ENCODE measurements at places on chromosomes 6 and 20.

DNA sequence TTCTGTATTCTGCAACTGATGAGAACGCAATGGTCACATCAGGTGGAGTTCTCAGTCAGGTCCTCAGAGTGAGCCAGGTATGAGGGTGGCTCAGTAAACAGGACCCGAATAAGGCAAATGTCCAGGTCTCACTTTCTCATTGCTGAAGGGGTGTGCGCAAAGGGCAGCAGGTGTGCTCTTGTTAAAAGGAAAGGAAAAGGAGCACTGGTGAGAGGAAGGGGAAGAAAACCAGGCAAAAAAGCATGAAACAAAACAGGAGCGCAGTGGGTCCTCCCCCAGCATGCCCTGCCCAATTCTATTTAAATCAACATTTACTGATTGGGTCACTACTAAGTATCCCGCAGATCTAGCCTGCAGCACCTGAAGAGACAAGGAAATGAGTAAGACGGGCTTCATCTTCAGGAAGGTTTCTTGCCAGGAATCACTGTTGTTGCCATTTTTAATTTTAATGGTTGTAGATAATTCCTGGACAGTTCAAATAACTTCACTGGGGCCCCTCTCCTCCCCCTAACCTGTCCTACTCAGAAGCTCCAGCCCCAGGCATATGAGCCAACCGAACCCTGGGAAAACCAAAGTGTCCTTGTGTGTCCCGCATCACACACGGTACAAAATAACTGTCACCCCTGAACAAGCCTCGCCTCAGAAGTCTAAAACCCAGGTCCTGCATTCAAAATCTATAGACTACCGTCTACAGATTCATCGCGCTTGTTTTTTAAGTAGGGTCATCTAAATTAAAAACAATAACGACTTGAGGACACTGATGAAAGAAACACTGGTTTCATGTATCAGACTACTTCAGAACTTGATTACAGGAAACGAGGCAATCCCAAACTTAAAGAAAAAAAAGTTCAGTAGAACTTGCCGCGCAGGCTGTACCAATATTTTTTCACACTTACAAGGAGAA, 980 bp downstream of the MBOAT1 start:
- no peak for DNase-seq

- no peak for DNase-seq
These were observed 297.5 kb upstream of the FERMT1 start for GRCh38 chr20:6420336-6420735.

- no peak for DNase-seq
These were observed 240.0 kb downstream of the HDGFL1 start for GRCh38 chr6:22809370-22809769.

- DNase-seq, result no peak
These were observed 99.5 kb downstream of the IPCEF1 start for GRCh38 chr6:154257067-154257466.

- peak; percentile 35 for DNase-seq
These were observed 72.0 kb downstream of the BLOC1S5 start for GRCh38 chr6:7992002-7992815.

- DNase-seq, result no peak
These were observed 60.1 kb downstream of the PHACTR3 start for GRCh38 chr20:59664421-59664941.

- no peak for DNase-seq
These were observed 899.4 kb upstream of the FLRT3 start for GRCh38 chr20:15236812-15237211.

DNA sequence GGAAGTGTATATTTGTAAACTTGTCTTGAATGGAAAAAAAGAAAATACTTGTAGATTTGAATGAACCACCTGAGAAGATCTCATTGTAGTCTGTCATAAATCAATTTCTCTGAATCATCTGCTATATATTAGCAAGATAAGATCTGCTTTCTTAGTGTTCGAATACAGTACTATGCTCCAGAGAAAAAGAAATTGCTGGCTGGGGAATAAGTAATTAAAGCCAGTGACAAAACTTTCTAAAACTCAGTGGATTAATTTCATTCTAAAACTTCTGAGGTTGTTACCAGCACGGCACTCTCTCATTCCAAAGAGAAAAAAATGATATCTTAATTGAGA, 22.4 kb upstream of the MROH8 start:
- no peak for DNase-seq

DNA sequence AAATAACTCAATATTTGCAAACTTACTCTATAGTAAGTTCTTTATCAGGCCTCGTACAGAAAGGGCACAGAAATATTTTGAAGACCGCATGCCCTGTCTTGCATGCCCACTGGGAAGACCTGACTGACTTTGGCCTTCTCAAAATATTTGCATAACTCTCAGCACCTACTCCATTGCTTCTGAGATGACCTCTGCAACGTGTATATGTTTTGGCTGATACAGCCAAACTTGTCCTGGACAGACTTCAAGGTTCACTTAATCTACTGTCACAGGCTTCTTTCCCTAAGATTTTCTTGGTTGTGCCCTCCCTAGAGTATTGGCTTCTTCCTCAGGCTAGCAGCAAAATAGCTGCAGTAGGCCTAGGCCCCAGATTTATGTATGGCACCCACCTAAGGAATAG, 21.5 kb upstream of the SERINC3 start:
- DNase-seq, result no peak

- DNase-seq, result no peak
These were observed 22.2 kb upstream of the ZBTB2 start for GRCh38 chr6:151413372-151414145.

- DNase-seq, result no peak
These were observed 67.3 kb upstream of the DDR1 start for GRCh38 chr6:30816791-30817739.

- no peak for DNase-seq
These were observed 43.7 kb upstream of the BPIFA2 start for GRCh38 chr20:33124261-33124660.

GRCh38 chr6:112980676-112981075, 633.5 kb downstream of the RFPL4B start:
- DNase-seq, result no peak

- no peak for DNase-seq
These were observed 173.9 kb downstream of the DHX35 start for GRCh38 chr20:39135885-39136544.

DNA sequence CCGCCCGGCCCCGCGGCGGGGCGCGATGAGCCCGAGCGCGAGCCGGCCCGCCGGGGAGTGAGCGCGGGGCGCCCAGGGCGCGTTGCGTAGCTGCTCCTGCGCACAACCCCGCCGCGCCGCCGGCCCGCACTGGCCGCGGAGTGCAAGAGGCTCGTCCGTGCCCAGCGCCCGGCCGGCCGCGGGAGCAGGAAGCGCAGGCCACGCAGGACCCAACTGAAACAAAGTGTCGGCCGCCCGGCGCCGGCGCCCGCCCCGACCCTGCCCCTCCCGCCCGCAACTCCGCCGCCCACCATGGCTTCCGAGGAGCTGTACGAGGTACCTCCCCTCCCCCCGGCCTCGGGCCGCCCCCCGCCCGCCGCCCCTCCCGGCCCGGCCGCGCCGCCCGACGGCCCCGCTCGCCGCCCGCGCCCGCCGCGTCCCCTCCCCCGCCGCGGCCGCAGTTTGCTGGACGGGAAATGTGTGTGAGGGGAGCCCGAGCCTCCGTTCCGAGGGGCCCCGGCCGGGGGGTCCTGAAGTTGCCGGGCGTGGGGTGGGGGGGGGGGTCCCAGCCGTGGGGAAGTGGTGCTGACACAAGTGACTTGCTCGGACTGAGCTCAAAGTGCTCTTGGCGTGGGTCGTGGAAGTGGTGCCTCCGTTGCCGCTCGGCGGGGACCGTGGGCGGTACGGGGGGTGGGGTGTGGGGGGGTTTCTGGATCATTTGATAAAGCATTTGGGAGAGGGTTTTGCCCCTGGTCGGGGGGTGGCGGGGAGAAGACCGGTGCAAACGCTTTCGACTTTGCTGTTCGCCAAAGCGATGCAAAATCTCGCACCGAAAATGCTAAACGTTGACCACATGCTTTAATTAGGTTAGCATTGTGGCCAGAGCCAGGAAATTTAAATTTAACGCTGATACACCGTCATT, 539 bp downstream of the CDYL start:
- no peak for DNase-seq

DNA sequence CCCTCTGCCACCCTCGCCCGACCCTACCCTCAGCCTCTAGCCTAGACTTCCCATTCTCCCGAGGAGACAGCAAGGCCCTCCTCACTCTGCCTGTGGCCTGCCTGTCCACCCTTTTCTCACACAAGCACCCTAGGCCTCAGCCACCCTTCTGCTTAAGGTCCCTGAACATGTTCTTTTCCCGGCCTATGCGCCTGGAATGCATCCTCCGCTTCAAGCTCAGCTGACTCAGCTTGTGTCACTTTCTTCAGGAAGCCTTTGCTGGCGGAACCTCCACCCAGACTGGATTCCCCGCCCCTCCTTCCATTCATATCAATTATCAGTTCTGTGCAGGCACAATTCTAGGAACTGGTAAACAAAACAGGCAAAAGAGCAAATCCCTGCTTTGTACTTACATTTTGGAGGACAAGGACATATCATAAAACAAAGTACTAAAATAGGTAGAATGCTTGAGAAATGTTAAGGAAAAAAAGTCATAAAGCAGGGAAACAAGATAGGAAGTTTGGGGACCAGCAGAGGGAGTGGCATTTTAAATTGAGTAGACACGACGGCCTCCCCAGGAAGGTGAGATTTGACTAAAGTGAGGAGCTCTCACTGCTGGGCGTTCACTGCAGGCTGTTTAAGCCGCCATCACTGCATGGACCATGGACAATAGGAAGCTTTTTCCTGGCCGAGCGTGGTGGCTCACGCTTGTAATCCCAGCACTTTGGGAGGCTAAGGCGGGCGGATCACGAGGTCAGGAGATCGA, 17.9 kb upstream of the SNHG17 start:
- DNase-seq, result no peak

DNA sequence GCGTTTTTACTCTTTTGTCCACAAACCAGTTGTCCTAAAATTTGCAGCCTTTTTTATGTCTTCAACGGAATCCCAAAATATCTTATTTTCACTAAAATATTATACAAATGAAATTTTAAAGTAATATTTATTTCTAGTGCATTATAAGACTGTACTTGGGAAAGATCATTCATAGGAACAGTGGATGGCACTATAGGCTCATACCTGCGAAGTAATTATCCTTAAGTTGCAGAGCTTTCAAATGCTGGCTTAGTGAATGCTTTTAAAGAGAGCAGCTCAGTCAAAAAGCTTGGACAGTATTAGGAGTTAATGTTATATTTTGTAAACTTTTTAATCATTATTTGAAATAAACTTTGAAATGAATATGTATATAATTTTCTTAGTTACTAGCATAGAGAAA, 254.9 kb downstream of the CDKAL1 start:
- peak; percentile 32 for DNase-seq
